ENCODE measurements at places on chromosomes 5 and 9. TPM values are rescaled to one million over a fixed set of nuclear protein-coding genes. Genes with fewer than 3 reads are reported as not detected.

BNC2 gene
- 18.1 TPM for total RNA-seq

GRAMD2B gene
- 17.0 TPM for total RNA-seq

DMRTA1 gene
- 1.8 TPM for total RNA-seq

STK10 gene
- 56.9 TPM for total RNA-seq

IFT74 gene
- 11.6 TPM for total RNA-seq

SLC35D2 gene
- 30.3 TPM for total RNA-seq

DNA sequence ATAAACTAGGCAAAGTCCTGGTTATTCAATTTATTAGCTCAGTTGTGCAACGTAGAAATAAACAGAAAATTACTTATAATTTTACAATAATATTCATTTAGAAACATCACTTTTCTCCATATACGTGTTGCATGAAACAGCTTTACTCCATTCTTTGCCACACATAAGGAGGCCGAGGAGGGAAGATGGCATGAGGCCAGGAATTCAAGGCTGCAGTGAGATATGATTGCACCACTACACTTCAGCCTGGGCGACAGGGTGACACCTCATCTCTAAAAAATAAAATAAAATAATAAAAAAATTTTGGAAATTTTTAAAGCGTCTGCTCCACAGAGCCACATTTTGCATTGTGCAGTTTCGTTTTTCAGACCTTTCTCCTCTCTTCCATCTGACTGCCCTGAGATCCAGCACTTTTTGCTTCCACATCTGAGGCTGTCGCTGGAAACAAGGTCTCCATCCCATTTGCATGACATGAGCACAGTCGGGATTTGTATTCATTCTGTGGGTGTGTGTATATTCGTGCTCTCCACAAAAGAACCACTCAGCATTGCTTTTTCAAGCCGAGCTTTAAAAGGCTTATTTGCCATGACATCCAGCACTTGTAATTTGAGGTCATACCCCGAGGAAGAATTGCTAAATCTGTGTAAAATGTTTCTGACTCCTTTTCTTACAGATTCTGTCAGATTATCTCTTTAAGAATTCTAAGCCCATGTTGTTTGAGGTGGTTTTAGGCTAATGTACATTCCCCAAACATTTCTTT is 98.6 kb upstream of the MSX2 start:
- no peaks in the 10 kb centered on the region for H3K4me1 ChIP-seq
- DNase-seq, result no peak
- H3K4me3 ChIP-seq, result no peak overlapping the region
- no peaks in the 10 kb centered on the region for H3K27me3 ChIP-seq
- H3K36me3 ChIP-seq, result no peaks in the 10 kb centered on the region
- H3K27ac ChIP-seq, result no peak overlapping the region

DNA sequence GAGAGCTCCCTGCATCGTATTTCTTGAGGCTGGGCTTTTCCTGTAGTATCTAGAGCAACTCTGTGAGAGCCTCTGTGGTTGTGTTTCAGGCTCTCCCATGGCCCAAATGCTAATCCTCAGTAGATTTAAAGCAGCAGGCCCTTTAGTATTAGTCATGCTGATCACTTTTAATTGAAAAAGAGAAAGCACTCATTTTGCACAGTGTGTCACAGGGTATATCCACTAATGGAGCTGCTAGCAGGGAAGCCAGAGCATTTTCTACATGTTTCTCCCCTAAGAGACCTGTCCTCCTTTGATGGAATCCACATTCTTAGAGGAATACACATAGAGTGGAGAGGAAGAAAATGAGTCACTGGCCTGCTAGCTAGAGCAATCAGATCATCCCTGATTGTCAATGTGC is 348.5 kb downstream of the TMEM232 start:
- H3K36me3 ChIP-seq, result no peaks in the 10 kb centered on the region
- no peak overlapping the region for H3K27ac ChIP-seq
- H3K4me3 ChIP-seq, result no peak overlapping the region

DNA sequence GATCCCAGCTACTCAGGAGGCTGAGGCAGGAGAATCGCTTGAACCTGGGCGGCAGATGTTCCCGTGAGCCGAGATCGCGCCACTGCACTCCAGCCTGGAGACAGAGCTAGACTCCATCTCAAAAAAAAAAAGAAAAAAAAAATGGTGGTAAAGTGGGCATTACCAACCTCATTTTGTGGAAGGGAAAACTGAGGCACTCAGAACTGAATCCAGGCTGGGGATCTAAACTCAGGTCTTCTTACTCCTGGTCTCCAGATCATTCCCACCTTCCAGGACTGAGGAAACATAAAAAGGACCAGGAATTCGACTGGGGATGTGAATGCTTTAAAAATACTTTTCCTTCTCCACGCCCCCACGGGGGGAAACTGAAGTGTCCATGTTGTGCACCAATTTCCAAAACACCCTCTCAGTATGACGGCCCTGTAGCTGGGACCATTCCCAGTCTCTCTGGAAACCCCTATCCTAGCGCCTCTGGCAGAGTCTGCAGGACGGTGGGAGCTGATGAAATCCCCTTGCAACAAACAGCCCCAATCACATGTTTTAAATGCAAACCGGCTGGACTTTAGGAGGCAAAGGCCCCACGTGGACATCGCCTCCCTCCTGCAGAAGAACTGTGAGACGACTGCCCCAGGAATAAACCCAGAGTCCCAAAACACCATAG is 8.9 kb upstream of the AKNA start:
- H3K36me3 ChIP-seq, result no peaks in the 10 kb centered on the region
- no peak for DNase-seq
- H3K27me3 ChIP-seq, result no peaks in the 10 kb centered on the region

DNA sequence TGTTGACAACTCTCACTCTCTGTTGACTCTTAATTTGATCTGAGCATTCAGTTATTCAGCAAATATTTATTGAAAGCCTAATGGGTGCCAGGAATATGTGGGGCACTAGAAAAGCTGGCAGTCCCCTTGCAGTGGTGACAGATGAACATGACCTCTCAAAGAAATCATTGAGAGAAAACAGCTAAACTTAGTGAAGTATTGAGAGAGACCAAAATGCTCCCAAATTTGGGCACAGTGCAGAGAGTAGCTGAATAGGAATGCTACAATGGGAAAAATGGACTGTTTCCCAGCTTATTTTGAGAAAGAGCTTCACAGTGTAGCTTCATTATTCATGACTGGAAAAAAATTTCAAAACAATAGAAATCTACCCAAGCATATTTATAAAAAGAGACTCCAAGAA is 257.9 kb downstream of the SGCD start:
- no peak overlapping the region for H3K4me3 ChIP-seq
- no peak for DNase-seq
- no peaks in the 10 kb centered on the region for H3K4me1 ChIP-seq
- no peaks in the 10 kb centered on the region for H3K36me3 ChIP-seq
- H3K27ac ChIP-seq, result no peak overlapping the region

- H3K4me1 ChIP-seq, result no peaks in the 10 kb centered on the region
- H3K36me3 ChIP-seq, result no peaks in the 10 kb centered on the region
- no peaks in the 10 kb centered on the region for H3K27me3 ChIP-seq
- no peak for DNase-seq
- no peak overlapping the region for H3K4me3 ChIP-seq
Observed at GRCh38 chr5:60333005-60333571, 366.9 kb downstream of the DEPDC1B start.

DNA sequence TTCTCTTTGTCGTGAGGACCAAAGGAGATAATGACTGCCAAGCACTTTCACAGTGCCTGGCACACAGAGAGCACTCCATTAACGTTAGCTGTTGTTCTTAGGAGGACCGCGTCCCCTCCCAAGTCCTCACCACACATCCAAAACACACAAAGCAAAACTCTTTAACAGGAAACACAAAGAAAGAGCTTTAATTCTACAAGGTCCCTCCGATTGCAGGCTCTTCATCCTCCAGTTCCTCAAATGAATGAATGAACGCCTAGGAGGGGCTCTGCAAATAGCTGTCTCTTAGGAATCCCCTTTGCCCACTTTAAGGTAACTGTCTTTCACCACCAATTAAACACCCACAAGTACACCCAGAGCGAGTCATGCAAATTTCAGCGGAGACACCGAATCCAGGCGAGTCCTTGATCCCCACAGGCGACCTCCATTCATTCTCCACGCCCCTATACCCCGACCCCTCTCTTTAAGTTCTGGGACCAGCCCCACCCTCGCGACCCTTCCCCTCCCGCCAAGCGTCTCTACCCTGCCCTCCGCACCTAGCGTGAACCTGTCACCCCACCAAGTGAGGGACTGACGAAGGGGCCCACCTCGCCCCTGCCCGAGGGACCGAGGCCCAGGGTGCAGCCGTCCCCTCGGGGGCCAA is 644 bp downstream of the TSC1 start:
- H3K36me3 ChIP-seq, result no peaks in the 10 kb centered on the region
- peak overlapping the region; percentile 88 for H3K4me3 ChIP-seq
- H3K4me1 ChIP-seq, result peaks cover 21% of the 10 kb centered on the region
- H3K27me3 ChIP-seq, result no peaks in the 10 kb centered on the region

- H3K4me3 ChIP-seq, result no peak overlapping the region
- no peaks in the 10 kb centered on the region for H3K4me1 ChIP-seq
- DNase-seq, result no peak
- H3K27ac ChIP-seq, result no peak overlapping the region
- no peaks in the 10 kb centered on the region for H3K27me3 ChIP-seq
- no peaks in the 10 kb centered on the region for H3K36me3 ChIP-seq
Observed at GRCh38 chr5:57770039-57770438, 287.4 kb upstream of the ACTBL2 start.

All from upper lobe of right lung (tissue), 1 donor.